Stimulated activated naive CD8-positive, alpha-beta T cell treated with anti-CD3 and anti-CD28 coated beads, Interleukin-15, Interleukin-2, amounts not matched to agents 100 U/mL and 50 U/mL, for 24 hours (primary cell): ENCODE measurements at places on chromosomes 11 and 22.

- no peak for DNase-seq
Measured at GRCh38 chr11:103338621-103339484, 229.6 kb downstream of the DYNC2H1 start.

GRCh38 chr11:101241160-101241795 lies 111.7 kb upstream of the PGR start:
- DNase-seq: no peak

GRCh38 chr11:73308961-73309919 lies 1.2 kb downstream of the ARHGEF17 start:
- DNase-seq: no peak

- no peak for DNase-seq
Measured at GRCh38 chr22:48169227-48169626, 1406.8 kb downstream of the TBC1D22A start.

DNA sequence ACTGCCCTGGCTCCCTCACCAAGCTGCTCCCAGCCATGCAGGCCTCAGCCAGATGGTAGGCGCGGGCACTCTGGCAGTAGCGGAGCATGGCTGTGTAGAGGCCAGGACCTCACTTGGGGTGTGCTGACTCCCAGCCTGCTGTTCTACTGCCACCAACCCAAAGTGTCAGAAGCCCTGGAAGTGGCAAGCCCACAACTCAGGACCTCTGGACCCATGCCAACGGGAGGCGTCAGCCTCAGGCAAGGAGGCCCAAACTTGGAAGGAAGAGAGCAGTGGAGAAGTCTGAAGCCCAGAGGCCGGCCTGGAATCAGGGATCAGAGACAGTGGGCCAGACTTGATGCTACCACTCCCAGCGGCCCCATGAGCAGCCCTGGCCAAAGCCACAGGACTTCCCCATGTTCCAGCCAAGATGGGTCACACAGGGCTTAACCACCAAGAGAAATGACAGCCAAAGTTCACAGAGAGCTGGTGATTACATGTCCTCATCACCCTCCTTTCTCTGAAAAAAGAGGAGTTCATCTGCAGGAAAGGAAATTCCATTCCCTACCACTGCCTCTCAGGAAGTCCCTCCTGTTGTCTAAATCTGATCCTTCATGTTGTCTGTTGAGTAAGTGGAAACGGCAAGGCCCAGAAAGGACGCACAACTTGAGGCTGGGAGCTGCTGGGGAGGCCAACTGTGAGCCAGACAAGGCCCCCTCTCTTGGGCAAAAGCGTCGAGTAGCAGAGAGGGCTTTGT lies 4.4 kb downstream of the ARRB1 start:
- DNase-seq: no peak

DNA sequence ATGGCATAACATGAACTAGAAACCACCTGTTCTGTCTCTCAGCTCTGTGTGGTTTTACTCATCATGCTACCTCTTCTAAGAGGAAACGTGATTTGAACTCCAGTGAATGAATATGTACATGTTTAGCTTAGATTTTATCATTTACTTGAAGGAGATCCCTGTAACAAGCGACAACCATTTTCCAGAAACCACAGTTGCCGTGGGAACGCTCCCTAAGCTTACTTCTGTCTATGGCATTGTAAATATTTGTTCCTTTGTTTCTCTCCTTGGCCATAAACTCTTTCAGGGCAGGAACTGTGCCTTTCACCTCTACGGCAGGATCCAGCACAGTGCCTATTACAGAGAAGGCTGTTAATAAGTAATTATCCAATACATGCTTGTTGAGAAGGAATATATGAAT lies 17.1 kb upstream of the TPH1 start:
- DNase-seq: no peak
